ENCODE measurements at places on chromosomes 6 and 20.

- DNase-seq: no peak
Measured at GRCh38 chr20:3798908-3799248, 2.8 kb downstream of the CDC25B start.

- DNase-seq: no peak
Measured at GRCh38 chr6:39140556-39141167, 25.7 kb upstream of the SAYSD1 start.

DNA sequence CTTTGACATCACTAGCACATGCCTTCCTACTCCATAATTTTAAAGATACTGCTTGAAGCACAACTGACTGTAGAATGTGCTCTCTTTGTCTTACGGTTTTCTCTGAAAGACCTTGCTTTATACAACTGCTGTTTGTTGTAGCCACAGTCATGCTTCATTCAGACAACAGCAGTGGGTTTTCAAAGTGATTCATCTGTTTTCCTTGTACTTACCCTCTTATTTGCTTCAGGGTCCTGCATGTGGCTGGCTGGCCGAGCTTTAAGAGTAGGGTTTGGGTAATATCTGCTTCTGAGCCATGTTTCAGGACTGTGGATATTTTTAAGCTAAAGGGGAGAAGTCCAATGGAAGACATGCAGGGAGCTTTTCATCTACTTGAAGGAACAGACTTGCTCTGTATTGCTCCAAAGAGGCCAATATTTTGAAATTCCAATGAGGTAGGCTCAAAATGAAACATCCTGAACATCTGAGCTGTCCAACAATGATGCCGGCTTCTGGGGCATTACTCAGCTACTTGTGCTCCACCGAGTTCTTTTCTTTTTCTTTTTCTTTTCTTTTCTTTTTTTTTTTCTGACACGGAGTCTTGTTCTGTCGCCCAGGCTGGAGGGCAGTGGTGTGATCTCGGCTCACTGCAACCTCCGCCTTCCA is 160.2 kb upstream of the SGK1 start:
- DNase-seq: no peak

DNA sequence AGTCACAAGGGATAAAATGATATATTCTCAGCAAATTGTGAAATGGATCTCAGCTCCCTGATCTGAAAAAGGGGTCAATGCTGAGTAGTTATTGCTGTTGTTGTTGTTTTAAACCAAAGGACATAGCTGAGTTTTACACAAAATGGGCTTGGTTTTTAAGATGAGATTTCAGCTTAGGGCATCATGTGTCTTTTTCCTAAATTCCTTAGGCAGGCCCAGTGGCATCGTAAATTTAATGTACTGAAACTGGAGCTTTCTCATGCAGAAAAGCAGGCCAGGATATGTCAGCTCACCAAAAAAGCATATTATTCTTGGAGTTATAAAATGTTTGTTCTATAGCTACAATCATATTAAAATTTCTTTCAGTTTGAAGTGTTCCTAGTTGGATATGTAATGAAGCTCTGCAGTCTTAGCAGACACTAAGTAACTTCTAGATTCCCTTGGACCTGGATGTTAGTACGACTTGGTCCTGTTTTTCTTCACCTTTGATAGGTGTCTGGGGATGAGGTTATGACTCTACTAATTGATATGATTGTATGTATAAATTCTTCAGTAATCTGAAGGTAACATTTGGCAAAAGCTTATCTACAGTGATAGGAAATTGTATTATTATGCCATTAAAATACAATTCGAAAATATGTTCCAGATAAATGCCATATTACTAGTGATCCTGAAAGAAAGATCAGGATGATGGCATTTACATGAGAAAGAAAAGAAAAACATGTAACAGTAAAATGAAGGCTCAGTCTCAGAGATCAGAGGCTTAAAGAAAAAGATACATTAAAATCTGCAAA is 663.3 kb downstream of the RFPL4B start:
- DNase-seq: no peak

DNA sequence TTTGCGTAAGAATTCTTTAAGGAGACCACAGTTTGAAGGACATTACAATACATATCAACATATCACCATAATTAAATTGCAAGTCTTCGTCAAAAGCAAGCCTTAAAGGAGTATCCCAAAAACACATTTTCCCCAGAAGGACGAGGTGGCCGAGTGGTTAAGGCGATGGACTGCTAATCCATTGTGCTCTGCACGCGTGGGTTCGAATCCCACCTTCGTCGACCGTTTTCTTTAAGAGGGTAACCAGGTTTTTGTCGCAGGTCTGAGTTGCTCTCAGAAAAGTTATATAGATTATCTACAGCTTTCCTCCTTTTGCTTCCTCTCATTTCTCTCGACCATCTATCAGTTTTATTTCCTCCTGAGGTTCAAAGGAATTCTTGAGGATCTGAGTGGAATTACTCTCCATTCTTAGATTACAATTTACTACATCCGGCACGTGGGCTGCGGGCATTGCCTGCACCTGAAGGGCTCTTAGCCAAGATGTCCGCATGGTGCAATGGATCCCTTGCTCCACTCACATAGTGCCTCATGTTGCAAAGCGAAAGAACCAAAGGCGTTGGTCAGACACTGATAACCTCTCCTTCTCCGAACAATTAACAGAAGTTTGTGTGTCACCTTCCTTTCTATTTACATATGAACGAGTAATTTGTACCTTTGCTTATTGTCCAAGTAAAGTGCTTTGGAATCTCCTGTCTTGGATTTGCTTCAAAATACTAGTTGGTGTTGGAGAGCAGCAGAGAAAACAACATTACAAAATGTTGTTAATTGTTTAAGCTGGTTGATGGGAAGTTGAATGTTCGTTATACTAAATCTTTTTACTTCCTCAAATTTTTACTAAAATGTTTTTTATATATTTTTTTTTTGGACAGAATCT is 14.0 kb downstream of the POM121L2 start:
- DNase-seq: no peak
